Jurkat, Clone E6-1 (cell line): ENCODE measurements at places on chromosomes 1 and 21.
A peak's percentile ranks its signal among the peaks of the same experiment; 100 is the strongest.

GRCh38 chr1:81549588-81550127 is 251.1 kb upstream of the ADGRL2 start:
- DNase-seq = peak; percentile 20

GRCh38 chr1:20032425-20032824 is 37.6 kb upstream of the PLA2G5 start:
- DNase-seq = no peak

DNA sequence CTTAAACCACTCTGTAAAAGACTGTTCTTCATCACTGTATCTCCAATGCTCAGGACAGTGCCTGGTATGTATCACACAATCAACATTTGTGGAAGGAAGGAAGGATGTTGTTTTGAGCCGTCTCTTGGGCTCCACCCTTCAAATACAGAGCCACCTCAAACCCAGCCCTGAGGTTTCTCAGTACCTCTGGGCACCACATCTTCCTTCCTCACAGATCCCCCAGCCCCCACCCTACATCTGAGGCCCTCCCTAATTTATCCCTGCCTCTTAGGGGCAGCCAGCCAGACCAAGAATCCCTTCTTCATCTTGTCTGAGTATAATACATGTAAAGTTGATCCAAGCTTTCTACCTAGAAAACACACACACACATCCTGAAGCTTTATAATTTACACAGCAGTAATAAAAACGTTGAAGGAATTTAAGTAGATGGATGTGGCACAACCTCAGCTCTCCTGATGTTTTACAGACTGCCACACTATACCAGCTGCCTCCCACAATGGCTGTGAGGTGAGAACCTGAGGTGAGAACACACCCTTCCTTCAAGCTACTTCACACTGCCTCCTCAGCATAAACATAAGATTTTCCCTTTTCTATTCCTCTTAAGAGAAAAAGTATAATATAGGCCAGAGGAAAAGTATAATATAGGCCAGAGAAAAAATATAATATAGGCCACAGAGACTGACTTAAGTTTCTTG is 48.5 kb downstream of the CDC7 start:
- peak; percentile 76 for DNase-seq

DNA sequence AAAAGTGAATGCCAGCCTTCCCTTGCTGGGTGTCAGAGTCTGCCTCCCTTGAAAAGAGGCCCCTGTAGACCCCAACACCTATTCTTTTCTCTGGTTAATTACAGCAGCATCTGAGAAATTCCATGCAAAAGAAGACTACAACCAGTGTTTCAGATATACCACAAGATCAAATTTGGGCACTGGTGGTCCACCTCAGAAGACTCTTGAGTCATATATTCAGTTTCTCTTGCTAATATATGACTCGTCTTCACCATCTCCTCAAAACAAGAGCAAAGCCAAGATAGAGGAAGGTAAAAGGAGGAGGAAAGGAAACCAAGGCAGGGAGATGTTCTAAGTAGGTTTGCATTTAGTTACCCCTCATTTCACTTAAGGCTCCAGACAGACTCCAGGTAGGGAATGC is 259.9 kb downstream of the ZNF648 start:
- DNase-seq = no peak

- no peak for DNase-seq
Observed at GRCh38 chr1:42992054-42992571, 33.4 kb upstream of the SLC2A1 start.
